Stimulated activated CD4-positive, alpha-beta T cell treated with anti-CD3 and anti-CD28 coated beads, Interleukin-12 subunit alpha, Interleukin-12 subunit beta, amount 100 ng/mL, for 48 hours (primary cell): ENCODE measurements at places on chromosomes 1 and 21.

DNA sequence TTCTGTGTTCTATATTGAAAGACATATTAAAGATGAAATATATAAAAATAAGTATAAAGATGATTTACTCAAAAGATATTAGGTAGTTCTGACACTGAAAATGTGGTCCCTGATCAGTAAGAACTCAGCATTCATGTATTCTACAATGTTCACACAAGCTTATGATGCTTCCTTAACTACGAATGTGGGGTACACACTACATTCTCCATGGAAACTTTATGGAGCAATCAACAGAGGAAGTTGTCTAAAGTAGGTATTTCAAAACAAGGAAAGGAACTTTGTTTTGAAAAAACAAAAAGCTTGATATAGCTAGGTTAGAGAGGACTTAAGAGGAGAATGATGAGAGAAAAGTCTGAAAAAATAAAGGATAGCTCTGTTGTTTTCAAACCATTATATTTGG, 119.7 kb upstream of the RGS18 start:
- DNase-seq = no peak

- peak; percentile 9 for DNase-seq
Observed at GRCh38 chr1:152185544-152186391, 26.7 kb upstream of the RPTN start.

DNA sequence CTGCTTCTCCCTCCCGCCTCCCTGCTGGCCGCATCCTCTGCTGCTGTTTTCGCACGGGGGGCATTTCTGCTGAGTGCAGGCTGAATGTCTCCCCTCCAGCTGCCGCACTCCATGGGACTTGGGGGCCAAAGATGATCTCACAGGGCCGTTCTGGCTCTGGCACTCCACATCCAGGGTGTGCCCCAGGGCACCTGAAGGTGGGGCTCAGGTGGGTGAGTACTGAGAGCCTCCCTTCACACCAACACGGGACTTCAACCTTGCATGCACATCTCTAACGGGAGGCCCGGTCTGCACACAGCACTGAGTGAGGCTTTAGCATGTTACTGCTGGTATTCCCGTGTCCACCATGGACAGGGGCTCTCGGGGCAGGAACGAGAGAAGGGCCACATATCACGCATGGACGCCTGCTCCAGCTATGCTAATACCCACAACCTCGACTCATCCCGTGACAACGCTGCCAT, 88.9 kb downstream of the DMRTB1 start:
- DNase-seq = no peak

DNA sequence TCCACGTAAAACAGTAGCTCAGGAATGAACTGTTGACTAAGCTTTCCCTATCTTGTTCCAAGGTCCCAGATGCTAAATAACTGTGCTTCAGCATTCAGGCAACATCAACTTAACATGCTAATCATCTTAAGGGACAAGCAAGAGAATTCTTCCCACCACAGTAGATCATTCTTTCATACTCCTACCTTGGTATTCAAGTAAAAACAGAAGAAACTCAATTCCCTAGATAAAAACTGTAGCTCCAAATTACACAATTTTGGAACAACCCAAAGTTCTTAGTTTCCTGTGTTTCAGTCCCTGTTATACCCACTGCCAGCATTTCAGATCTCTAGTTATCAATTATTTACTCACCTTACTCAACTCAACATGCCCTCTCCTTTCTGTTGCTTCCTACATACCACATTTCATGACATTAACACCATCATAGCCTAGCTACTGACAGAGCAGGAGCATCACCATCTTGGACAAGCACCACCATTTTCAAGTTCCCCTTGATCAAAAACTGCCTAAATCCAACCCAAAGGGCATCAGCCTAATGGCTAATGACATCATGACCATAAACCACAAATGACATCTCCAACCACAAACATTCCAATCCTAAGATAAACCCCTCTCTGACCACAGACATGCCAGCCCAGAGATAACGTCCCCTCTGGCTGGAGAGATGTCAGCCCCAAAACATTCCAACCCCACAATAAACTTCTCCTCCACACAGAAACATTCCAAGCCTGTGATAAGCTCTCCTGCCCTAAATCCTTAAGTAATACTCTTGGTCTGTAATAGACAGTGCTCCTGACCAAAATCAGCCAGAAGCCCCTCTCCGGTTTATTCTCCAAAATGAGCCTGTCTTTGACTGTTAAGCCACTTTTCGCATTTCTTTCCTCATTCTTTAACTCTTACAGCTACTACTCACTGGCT, 191.2 kb downstream of the RERE start:
- no peak for DNase-seq

DNA sequence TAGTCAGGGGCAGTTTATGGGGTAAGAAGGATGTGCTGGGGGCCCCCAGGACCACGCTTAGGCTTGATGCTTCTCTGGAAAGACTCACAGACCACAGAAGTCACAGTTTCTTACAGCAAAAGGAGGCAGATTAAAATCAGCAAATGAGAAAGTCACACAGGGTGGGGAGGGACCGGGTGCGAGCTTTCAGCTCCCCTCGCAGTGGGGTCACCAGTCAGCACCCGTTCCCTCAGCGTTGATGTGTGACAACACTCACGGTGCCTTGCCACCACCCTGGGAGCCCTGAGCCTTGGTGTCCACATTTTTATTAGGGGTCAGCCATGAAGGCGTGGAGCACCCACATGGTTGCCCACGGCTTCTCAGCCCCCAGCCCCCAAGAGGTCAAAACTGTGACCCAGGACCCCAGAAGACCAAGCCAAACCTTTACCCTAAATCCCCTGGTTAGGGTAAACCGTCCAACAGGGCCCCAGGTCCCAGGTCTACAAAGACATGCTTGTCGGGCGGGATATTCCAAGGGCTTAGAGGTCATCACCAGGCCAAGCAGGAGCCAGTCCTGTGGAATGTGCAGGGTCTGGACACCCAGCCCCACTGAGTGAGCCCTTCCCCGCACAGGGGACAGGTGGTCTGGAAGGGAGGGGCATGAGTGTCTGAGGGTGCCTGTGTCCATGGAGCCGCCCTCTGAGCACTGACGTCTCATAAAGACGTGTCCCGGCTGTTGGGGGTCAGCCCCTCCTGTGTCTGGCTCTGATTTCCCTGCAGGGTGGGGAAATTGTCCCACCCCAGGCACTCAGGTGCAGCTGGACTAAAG, 64.5 kb upstream of the ABCG1 start:
- no peak for DNase-seq

DNA sequence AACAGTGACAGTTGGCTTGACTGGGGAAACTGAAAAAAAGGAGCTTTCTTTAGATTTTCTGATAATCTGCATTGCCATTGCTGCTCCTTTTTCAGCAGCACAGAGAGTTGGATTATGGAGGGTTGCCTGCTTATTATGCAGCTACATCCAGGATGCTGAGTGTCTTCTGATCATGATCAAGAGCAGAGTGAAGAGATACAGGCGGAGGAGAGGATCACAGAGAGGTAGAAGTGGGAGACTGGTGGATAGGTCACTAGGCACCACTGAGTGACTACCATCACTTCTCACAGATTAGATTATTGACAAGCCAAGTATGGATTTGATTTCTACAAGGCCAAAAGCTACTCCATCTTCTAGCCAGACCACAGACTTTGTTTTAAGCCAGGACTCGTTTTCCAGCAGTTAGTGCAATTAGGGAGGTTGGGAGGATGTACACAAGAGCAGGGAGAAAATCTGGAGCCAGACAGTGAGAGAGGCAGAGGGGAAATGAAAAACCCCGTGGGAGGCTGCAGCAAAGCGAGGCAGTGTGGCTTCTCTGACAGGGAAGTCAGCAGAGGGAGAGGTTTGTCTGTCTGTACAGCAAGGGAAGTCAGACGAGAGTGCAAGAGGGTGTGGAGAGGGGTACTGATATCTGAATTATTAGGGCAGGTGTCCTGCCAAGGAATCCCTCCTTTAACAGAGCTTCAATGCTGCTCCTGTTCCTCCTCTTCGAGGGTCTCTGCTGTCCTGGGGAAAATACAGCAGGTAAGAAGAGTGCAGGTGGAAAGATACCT, at the start of gene CD1E:
CD1E (plus strand) TSS at position 592 of the 773 bp plus-strand sequence; CDS start at position 687, 95 bp downstream.
- DNase-seq = no peak

DNA sequence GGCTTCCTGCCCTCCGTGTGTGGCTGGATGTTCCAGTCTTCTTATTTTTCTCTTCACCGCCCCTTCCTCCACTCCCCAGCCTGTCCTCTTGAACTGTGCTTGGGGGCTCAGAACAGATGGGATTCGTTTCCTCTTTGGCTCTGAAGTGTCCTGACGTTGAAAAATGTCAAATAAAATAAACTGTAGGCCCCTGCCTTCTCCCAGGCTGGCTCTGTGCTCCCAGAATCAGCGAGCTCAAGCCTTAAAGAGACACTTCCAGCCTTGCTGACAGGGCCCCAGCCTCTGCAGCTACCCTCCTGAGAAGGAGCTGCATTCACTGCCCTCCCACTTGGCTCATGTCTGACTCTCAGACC, 104.2 kb upstream of the IPO9 start:
- no peak for DNase-seq

GRCh38 chr21:15014221-15014620, 50.6 kb downstream of the NRIP1 start:
- DNase-seq = no peak

GRCh38 chr1:110135246-110135645, 15.0 kb upstream of the SLC6A17 start:
- DNase-seq = no peak

GRCh38 chr1:21294266-21294989, 4.2 kb upstream of the ECE1 start:
- DNase-seq = peak; percentile 81

DNA sequence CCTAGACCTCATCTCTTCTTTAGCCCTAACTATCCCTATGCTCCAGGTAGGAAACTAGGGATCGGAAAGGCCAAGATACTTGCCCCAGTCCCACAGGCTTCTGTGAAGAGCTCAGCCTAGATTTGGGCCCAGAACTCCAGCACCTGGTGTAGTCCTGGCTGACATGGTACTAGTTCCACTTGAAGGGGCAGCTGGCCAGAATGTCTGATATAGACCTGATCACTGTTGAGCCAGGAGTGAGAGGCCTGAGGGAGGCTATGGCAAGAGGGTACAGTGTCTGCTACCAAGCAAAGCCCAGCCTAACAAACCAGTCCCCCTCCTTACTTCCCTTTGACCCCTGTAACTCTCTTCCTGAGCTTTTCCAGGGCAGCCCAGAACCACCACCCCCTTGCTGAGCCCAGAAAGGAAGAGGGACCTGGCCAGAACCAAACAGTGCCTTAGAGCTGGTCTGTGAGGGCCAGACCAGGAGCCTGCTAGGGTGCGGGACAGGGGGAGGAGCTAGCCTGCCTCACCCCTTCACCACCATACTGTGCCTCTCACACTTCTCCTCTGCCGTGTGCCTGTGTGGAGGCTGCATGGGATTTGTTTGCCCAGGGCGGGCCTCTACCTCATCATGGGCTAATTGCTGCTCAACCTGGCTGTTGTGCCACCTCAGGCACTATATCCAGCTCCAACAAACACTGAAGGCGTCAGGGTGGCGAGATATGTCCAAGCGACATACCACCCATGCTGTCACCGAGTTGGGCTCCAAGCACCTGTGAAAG, 10.9 kb downstream of the POMGNT1 start:
- DNase-seq = no peak

GRCh38 chr1:12336413-12336812, 106.6 kb downstream of the VPS13D start:
- no peak for DNase-seq

- no peak for DNase-seq
Observed at GRCh38 chr1:234212764-234213657, 160.2 kb upstream of the COA6 start.

DNA sequence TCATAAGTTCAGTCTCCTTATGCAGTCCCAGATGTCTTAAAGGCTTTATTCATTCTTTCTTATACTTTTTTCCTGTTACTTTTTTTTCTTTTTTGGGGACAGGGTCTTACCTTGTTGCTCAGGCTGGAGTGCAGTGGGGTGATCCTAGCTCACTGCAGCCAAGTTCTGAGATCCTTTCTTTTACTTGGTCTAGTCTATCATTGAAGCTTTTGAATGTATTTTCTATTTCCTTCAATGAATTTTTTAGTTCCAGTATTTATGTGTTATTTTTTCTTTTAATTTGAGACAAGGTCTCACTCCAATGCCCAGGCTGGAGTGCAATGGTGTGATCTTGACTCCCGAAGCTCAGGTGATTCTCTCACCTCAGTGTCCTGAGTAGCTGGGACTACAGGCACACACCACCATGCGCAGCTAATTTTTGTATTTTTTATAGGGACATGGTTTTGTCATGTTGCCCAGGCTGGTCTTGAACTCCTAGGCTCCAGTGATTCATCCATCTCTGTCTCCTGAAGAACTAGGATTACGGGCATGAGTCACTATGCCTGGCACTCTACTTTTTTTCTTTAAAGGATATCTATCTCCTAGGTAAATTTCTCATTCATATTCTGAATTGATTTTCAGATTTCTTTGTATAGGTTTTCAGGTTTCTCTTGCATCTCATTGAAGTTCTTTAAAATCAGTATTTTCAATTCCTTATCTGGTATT, 26.1 kb upstream of the GTF2B start:
- DNase-seq = no peak

- DNase-seq = no peak
Observed at GRCh38 chr1:160576884-160577283, 2.4 kb downstream of the CD84 start.

DNA sequence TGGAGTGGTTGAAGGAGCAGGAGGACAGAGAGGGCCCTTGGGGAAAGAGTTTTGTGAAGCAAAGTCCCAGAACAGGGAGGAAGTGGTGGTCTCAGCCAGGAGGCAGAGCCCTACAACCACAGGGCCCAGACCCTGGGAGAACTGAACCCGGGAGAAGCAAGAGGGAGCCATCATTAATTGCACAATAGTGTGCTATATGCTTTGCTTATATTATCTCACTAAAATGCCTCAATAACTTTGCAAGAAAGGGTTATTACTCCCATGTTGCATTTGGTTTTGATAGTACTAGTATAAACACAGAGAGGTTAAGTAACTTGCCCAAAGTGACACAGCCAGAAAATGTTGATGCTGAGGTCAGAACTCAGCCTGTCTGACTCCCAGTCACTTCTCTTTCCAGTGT, 124.3 kb downstream of the FOXD2 start:
- DNase-seq = no peak

DNA sequence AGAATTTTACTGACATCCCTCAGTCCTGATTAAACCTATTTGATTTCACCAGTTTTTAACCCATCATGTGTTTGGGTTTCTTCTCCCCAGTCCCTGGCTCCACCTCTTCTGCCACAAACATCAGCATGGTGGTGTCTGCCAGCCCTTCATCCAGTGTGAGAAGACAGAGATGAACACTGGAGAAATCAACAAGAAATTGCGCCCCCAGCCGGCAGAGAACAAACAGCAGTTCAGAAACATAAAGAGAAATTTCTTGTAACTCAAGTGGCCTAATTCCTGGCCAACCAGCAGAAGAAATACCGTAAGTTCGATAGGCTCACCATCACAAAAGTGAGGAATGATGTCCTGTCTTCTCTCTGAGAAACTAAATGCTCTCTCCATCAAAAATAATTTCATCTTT, 18.3 kb downstream of the S100A11 start:
- DNase-seq = no peak
